ENCODE measurements at places on chromosomes 11 and 22.
A peak's percentile ranks its signal among the peaks of the same experiment; 100 is the strongest.

- no peak for DNase-seq
Observed at GRCh38 chr11:22670830-22671229, 4.4 kb downstream of the GAS2 start.

GRCh38 chr11:71334191-71334590 lies 81.8 kb upstream of the SHANK2 start:
- peak; percentile 17 for DNase-seq

DNA sequence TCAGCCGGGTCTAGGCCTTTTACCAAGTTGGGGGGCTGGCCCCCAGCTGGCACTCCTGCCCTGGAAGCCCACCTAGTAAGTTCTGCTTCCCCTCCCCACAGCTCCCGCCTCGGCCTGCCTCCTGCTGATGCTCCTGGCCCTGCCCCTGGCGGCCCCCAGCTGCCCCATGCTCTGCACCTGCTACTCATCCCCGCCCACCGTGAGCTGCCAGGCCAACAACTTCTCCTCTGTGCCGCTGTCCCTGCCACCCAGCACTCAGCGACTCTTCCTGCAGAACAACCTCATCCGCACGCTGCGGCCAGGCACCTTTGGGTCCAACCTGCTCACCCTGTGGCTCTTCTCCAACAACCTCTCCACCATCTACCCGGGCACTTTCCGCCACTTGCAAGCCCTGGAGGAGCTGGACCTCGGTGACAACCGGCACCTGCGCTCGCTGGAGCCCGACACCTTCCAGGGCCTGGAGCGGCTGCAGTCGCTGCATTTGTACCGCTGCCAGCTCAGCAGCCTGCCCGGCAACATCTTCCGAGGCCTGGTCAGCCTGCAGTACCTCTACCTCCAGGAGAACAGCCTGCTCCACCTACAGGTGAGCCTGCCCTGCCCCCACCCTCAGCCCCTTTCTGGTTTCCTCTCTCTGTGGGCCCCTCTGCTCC lies 7.3 kb downstream of the RTN4RL2 start:
- DNase-seq, result no peak

GRCh38 chr11:130449996-130450769 lies 1.7 kb downstream of the ADAMTS15 start:
- DNase-seq, result peak; percentile 78

DNA sequence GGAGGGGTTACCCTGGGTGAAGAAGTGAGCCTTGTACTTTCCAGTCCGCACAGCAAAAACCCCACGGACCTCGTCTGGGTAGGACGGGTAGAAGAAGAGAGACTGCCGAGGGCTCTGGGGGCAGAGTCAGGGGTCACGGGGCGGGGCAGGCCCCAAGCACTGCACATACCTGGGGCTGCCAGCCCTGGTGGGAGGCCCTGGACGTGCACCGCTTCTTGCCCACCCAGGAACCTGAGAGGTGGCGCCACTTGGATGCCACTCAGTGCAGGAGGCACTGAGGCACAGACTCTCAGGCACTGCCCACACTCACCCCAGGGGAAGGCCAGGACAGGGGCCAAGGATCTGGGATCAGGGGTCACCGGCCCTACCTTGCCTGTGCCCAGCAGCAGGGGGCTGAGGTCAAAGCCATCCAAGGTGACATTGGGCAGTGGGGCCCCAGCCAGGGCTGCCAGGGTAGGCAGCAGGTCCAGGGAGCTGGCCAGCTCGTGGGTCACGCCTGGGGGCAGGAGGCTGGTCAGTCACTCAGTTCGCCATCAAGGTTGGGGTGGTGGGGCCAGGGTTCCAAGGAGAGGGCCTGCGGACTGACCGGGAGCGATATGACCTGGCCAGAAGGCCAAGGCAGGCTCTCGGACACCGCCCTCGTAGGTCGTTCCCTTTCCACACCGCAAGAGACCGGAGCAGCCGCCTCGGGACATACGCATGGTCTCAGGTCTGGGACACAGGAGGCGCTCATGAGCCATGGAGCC lies 2.2 kb downstream of the ARSA start:
- no peak for DNase-seq

DNA sequence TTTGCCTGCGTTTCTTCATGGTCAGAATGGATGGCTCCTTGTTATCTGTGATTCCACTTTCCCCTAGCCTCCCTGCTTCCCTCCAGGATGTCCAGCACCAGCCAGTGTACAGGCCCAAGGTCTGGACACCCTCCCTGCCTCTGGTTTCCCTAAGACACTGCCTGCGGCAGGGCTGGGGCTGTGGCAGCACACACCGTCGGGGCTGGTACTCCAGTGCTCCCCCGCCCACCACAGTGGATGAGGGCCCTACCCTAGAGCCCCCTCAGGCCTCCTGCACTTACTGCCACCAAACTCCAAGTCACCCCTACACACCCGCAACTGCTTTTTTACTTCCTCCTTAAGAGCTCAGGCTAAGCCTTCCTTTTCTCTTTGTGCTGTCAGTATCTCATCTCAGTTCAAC lies 28.9 kb downstream of the ZNF214 start:
- DNase-seq, result no peak

DNA sequence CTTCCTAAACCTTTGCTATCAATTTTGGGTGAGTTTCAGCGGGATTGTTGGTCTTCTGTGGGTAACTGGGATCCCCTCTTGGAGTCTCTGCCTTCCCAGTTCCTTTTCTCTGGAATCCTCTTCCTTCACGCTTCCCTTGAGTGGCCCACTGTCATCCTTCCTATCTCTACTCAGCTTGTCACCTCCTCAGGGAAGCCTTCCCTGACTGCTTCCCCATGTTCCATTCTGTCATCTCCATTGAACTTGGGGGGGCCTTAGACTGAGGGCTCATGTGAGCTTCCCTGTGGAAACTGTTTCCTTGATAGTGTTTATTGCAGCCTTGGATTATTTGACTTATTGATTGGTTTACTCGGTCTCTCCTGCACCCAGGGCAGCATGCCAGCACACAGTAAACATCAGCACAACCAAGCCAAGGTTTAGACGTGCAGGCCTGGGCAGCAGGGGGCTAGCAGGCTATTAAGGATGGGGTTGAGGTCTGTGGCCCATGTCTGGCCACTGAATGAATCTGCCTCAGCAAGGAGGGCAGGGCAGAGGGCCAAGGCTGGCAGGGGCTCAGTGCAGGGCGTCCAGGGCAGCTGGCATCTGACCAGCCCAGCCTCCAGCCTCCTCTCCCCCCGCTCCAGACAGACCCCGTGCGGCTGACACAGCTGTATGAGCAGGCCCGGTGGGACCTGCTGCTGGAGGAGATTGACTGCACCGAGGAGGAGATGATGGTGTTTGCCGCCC lies 7.2 kb downstream of the TRPT1 start:
- DNase-seq, result peak; percentile 29

DNA sequence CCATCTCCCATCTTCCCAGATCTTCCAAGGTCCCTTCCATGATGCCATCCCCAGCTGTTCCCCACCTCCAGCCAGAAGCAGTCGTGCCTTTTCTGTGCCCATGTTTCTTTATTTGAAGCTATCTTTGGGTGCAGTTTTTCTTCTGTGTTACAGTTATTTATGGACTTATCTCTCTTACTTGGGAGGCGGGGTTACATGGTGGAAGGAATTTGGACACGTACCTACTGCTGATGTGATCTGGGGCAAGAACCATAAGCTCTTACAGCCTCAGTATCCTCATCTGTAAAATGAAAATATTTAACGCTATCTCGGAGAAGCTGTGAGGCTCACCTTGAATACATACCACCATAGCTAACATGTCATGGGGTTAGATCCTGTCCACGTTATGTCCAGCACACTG lies 98.9 kb downstream of the ZBTB16 start:
- DNase-seq, result no peak

DNA sequence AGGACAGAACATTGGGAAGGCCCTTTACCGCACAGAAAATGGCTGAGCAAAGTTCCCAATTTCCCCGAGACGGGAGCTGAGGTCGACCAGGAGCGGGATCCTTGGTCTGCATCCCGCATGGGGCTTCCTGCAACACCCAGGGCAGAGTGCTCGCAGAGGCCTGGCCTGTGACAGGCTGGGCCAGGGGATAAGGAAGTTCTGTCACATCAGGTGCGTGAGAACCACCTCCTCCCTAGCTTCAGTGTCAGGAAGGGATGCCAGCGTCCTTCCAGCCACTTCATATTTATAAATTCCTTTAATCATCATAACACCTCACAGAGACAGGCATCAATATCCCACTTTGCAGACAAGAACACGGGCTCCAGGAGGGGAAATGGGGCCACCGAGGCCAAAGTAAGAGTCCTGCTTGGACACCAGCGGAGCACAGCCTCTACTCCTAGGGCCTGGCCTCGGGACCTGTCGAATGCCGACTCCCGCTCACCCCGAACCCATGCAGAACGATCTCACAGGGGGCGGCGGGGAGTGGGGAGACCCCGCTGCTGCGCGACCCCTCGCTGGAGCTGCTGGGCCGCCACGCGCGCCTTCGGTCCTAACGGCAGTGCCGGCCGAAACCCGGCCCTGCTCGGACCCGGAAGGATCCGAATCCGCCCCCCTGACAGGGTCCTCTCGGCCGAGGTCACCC lies 532 bp downstream of the BET1L start:
- DNase-seq, result peak; percentile 33

DNA sequence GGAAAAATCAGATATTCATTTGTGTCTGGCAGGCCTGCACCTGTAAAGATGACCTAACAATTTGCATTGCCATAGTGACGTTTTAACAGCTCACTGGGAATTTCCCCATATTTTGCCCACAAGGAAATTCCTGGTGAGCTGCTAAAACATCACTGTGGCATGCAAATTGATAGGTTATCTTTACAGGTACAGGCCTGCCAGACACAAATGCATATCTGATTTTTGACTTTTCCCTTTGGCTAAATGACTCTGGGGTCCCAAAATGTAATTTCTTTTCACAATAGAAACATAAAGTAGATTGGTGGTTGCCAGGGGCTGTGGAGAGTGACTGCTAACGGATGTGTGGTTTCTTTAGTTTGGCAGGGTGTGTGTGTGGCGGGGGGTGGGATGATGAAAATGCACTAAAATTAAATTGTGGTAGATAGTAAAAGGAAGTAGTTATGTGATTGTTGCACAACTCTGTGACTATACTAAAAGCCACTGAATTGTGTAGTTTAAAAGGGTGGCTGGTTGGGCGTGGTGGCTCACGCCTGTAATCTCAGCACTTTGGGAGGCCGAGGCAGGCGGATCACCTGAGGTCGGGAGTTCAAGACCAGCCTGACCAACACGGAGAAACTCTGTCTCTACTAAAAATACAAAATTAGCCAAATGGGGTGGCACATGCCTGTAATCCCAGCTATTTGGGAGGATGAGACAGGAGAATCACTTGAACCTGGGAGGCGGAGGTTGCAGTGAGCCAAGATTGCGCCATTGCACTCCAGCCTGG lies 18.5 kb upstream of the FEZ1 start:
- no peak for DNase-seq

Measured in ovary (tissue), 10 donors.